Stimulated activated CD4-positive, alpha-beta T cell treated with anti-CD3 and anti-CD28 coated beads, Interleukin-15, amount 100 ng/mL, for 48 hours (primary cell): ENCODE measurements at places on chromosomes 5 and 9.

- peak; percentile 2 for DNase-seq
These were observed 66.9 kb downstream of the ZCCHC7 start for GRCh38 chr9:37187292-37187691.

DNA sequence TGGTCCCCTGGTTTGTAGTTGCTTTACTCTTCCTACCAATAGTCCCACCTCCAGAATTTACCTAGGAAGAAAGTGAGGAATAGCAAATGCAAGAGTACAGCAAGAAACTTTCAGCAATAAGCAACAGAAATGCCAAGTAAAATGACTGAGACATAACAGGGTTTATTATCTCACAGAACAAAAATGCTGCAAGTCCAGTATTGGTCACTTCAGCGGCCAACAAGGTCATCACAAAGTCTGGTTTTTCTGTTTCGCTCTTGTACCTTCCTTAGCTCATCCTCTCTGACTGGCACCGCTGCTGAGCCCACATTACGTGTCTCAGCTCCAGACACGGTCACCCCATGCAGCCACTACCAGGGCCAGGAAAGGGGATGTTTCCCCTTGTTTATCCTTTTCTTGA is 82.7 kb downstream of the RFK start:
- DNase-seq = no peak

DNA sequence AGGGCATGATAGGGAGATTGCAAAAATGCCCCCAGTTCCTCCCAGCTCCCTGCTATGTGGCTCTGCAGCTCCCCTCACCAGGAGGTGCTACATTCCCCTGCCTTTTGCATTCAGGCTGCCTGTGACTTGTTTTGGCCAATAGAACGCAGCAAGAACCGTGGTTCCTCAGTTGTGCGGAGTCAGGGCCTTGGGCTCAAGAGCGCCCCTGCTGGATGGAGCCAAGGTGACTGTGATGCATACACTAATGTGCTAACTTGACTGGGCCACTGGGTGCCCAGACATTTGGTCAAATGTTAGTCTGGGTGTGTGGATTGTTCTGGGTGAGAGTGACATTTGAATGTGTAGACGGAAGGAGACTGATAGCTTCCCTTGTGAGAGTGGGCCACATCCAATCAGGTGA is 123.3 kb upstream of the MVB12B start:
- DNase-seq = no peak

- DNase-seq = no peak
These were observed 294.8 kb downstream of the ATPSCKMT start for GRCh38 chr5:9954869-9955268.

DNA sequence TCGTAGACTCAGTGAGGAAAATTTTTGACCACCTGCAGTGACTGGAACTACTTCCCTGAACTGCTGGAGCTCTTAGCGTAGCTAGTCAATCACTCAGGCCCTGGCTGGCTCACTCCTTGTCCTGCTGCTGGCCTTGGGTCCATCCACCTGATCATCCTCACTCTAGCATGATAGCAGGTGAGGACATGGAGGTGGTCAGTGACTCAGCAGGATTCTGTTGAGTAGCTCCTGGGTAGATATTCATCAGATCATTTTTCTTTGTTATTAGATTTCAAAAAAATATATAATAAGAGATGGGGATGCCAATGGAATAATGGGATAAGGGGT is 25.0 kb upstream of the SEMA4D start:
- DNase-seq = no peak

GRCh38 chr5:109859537-109859936 is 169.8 kb downstream of the MAN2A1 start:
- no peak for DNase-seq

DNA sequence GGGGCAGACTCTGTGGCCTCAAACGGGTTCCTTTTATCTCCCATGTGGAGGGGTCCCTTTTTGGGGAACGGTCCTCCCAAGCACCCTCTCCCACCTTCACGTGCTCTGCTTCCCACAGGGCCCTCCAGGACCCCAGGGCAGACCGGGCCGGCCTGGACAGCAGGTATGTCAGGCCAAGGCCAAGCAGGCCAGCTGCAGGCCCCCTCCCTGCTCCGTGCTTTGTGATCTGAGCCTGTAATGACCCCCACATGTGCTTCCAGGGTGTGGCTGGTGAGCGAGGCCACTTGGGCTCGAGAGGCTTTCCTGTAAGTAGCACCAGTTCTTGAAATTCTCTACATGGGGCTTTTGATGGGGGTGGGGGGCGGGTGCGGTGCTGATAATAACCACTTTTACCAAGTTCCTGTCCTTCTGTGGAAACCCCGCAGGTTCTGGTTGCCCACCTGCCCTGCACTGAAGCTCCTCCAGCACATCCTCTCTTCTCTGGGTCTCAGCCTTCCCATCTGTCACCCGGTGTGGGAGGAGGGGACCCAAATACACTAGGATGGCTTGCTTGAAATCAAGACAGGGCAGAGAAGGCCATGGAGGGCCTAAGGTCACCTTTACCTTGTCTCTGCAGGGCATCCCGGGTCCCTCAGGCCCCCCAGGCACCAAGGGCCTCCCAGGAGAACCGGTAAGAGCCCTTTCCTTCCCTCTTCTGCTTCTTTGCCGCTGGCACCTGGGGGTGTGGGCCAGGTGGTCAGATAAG is 57.9 kb upstream of the ORM1 start:
- DNase-seq = no peak

DNA sequence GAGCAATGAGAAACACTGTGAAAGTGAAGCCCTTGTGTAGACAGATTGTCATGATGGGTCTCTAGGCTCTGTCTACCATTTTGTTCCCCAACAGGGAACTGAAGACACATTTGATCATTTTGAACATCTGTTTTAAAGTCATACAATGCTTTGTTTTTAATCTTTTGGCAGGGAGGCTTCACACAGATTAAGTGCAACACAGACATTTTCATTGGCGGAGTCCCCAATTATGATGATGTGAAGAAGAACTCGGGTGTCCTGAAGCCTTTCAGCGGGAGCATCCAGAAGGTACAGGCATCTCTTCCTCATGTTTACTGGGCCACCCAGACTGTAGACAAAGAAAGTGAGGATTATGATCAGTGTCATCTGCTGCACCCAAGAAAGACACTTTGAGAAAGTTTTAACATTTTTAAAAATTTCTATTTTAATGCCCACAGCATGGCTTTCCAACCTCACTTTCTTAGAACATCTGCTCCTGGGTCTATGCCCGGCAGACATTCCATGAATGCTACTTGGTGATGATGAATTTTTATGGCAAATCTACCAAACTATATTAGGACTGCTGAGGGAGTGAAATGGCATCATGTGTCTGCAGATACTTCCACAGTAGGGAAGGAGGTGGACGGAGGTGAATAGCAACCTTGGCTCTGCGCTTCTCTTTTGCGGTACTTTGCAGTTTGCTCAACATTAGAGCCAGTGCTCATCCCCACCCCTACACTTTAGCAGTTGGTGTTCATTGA is 121.3 kb downstream of the LIFR start:
- DNase-seq = no peak

DNA sequence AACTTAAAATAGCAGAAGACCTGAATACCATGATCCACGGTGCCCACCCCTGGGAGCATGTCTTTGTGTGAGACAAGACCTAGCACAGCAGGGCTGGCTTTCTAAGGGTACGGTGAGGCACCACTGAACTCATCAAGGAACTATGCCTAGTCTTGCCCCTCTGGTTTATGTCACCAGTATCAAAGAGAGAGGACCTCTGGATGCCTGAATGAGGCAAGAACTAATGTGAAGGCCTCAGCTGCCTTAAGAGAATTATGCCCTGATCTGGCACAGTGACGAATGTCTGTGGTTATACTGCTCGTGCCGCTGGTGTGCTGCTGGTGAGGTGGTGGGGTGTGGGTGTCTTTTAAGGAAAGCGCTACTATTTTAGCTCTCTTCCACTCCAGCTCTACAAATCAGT is 23.0 kb downstream of the NREP start:
- peak; percentile 3 for DNase-seq

DNA sequence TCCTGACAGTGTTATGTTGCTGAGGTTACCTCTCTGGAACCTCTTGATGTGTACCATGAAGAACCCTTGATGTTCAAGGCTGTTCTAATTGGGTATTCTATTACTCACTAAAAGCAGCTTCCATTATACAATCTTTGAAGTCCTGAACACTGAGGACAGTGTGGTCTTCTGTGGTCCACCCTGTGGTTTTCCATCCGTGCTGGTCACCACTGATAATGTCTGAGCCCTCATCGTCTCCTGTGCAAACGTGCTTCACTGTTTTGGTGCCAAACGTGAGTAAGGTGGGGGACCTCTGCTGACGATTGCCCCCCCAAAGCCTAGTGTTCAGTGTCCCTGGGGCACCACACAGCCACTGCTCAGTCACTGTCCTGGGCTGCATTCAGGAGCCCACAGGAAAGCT is 259.7 kb upstream of the ANKRD55 start:
- DNase-seq = no peak

- no peak for DNase-seq
These were observed 1.3 kb upstream of the CARD19 start for GRCh38 chr9:93094658-93095204.
